ENCODE measurements at places on chromosomes 16 and 17.

GRCh38 chr17:55348749-55349354 lies 72.8 kb downstream of the MMD start:
- DNase-seq: no peak

GRCh38 chr17:77441940-77442339 lies 301.2 kb downstream of the SEC14L1 start:
- DNase-seq: no peak

GRCh38 chr16:80903616-80904015 lies 99.2 kb upstream of the CDYL2 start:
- DNase-seq: no peak

GRCh38 chr16:20830372-20830771 lies 24.0 kb downstream of the REXO5 start:
- no peak for DNase-seq

GRCh38 chr17:4549781-4550533 lies 5.2 kb downstream of the MYBBP1A start:
- DNase-seq: no peak

- DNase-seq: no peak
These were observed 98.7 kb upstream of the NACA2 start for GRCh38 chr17:61689610-61690180.

DNA sequence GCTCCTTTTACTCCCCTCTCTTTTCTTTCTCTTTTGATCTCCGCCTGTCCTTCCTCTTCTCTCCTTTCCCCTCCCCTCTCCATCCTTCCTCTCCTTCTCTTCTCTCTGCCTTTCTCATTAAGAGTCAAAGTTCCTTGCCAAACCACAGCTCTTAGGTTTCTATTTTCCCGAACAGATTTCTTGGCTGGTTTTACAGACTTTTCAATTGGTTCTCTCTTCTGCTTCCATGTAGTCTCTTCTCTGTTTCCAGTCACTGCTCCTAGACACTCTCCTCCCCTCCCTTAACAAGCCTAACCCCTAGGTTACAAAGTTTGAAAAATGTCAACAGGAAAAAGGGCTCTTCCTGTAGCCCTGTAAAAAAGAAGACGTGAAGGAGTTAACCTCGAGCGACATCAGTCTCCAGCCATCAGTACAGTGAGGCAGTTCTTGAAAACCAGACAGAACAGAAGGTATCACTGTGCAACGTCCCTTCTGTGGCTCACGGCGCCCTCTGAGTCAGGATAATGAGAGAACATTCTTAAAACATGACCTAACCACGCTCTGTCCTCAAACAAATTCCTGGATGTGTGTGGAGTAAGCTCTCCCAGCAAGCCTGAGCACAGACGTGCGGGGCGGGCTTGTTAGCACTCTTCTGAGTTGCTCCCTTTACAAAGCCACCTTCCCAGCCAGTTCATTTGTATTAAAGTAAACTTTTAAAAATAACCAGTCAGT lies 11.6 kb upstream of the MARCHF10 start:
- DNase-seq: no peak

DNA sequence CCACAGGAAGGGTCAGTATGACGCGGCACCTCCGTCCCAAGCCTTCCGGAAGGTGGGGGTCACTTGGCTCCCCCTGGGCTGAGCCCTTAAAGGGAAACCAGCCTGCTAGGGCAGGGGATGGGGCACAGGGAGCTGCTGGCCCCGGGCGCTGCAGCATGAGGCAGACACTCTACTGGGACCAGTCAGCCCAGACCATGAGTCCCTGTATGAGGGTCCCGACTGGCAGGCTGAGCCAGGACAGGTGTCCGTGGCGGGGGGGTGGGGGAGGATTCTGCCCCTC lies 43.4 kb upstream of the ZC3H18 start:
- DNase-seq: no peak

DNA sequence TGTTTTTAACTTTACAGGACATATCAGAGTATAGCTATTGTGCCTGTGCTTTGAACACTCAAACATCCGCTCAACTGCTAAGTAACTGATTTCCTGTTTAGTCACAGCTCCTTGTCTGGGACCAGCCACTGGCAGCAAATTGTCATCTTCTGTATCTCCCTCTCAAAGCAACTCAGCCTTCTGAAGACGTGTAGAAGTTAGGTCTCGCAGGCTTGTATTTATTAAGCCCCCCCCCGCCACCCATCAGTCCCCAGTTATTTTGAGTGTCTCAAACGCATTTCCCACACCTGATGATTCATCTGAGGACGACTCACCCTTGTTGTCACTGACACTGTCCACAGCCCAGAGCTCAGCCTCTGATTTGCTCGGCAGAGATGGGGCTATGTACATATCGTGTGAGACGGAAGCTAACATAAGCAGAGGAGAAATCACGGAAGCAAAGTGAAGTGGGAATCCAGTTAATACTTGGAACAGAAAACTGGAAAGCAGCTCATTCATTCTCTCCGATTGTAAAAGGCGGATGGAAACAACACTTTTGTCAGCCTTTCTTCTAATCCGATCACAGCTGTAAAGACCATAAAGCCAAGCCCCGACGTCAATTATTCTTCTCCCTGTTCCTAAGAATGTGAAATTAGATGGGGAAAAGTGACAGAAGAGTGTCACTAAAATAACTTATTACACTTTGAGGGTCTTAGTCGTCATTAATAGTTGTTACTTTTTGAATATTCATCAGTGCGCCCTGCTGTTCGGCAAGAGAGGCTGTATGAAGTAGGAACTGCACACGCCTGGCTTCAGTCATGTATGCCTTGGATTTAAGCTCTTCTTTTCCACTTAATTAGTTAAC lies 64.2 kb downstream of the PITPNC1 start:
- peak; percentile 57 for DNase-seq

- DNase-seq: no peak
These were observed 13.4 kb upstream of the CRISPLD2 start for GRCh38 chr16:84806256-84806889.

GRCh38 chr16:82368041-82368440 lies 198.0 kb upstream of the MPHOSPH6 start:
- DNase-seq: no peak

GRCh38 chr17:69060822-69061221 lies at the start of gene ABCA9:
ABCA9 (minus strand) TSS chr17:69060927; CDS start chr17:69051126, 9,801 bp downstream.
- no peak for DNase-seq

- no peak for DNase-seq
These were observed 581.0 kb upstream of the CDH11 start for GRCh38 chr16:65702707-65703402.

GRCh38 chr16:67181346-67181745 lies 2.4 kb downstream of the MATCAP1 start:
- DNase-seq: no peak

- DNase-seq: no peak
These were observed 239.4 kb downstream of the MRTFB start for GRCh38 chr16:14310519-14310991.

DNA sequence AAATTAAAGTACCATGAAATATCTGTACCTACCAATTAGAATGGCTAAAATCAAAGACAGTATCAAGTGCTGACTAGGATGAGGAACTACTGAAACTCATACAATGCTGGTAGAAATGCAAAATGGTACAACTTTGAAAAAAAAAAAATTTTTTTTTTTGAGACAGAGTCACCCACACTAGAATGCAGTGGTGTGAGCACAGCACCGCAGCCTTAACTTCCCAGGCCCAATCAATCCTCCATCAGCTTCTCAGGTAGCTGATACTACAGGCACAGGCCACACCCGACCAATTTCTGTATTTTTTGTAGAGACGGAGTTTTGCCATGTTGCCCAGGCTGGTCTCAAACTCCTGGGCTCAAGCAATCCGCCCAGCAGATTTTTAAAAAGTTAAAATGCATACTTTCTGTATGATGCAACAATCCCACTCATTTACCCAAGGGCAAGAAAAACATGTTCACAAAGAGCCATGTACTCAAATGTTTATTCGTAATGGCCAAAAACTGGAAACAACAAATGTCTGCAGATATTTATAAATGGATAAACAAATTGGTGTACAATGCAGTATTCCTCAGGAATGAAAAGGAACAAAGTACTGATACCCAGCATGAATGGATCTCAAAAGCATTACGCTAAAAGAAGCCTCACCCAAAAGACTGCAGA lies 8.7 kb downstream of the SMURF2 start:
- no peak for DNase-seq

- DNase-seq: no peak
These were observed 11.2 kb downstream of the PPY start for GRCh38 chr17:43931062-43931571.

- DNase-seq: no peak
These were observed 22.3 kb upstream of the SMPD3 start for GRCh38 chr16:68470461-68471150.

DNA sequence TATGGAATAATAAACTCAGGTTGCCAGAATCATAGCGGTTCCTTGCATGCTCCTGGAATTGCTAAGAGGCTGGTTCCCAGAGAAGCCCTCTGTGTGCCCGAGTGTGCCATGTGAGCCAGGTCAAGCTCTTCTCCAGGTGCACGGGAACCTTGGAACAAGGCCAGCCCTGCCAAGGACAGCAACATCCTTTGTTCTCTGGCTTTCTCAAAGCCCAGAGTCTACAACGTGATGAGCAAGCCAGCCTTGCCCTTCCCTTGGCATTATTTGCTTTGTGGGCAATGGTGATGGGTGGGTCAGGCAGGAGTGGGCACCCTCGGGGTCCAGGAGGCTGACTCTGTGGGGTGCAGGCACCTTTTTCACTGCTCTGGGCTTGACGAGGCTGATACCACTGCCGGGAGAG lies 14.2 kb upstream of the SEC14L1 start:
- no peak for DNase-seq

DNA sequence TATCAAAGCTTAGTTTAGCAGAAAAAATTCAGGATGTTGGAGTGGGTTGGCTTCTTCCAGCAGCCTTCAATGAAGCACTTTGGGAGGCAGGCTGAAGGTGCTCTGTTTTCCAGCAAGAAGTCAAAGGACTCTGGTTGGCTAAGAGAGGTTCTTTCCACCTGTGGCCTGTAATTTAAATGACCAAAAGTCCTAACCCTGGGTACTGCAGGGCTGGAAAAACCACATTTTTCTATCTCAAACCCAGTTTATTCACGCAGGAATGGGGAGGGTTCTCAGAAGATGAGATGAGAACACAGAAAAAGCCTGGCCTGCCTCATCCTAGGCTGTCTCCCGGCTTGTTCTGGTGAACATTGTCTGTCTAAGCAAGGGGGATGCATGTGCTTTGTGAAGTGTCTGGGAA lies 68.6 kb upstream of the ZFHX3 start:
- DNase-seq: no peak

GRCh38 chr17:64443086-64443760 lies 5.7 kb upstream of the MILR1 start:
- no peak for DNase-seq

- DNase-seq: no peak
These were observed 97.6 kb upstream of the CBX4 start for GRCh38 chr17:79936641-79937381.

DNA sequence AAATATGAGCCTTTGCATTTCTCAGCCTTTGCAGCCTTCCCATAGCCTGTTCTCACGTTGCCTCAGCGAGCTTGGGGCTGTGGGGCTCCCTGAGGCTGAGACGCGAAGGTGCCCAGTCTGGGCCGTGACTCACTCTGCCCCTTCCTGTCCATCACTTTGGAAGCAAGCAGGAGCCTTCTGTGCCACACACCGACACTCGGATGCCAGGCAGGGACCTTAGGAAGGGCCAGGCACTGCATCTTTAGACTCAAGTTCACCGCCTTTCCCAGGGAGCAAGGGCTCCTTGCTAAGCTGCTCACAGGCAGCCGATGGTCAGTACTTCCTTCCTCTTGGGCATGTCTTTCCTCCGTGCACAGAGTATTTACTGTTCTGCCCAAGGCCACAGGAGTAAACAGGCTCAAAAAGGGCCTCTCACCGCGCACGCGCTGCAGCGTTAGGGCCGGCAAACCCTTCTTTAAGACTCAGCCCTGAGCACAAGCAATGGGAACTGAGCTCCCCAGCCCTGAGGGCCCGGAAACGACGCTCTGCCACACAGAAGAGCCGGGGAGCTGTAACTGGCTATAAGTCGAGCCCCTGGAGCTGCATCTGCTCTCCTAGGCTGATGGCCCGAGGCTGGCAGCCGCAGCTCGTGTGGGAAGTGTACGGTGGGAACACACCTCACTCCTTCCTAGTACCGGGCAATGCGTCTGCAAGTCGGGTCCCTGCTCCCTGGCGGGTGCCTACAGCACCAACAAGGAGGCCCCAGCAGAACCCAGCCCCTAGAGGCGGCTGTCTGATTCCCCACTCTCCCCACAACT lies 7.2 kb downstream of the TIMM22 start:
- DNase-seq: no peak

DNA sequence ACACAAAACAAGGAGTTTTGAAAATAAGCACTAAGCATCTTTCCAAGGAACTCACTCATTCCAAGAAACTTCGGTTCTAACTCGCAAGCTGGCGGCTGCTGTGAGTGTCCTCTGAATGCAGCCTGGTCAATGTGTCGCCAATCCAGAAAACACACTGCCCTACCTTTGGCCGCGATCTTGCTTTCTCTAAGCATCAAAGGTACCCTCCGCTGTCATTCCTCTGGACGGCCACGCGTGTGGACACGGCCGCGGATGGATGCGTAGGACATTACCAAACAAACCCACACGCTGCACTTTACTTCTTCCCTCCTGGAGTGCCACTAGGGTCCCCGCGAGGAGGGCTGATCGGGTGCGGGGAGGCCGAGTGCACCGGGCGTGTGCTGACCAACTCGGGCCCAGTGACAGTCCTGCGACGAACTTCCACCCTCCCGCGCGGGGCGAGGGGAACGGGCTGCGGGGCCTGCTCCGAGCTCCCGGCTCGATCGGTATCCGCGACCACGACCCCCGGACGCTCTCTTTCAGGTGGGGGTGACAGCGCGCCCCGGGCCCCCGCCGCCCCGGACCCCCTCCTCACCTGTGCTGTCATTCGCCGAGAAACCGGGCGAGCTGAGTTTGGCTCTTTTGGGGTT lies 1.1 kb downstream of the CREBBP start:
- no peak for DNase-seq

DNA sequence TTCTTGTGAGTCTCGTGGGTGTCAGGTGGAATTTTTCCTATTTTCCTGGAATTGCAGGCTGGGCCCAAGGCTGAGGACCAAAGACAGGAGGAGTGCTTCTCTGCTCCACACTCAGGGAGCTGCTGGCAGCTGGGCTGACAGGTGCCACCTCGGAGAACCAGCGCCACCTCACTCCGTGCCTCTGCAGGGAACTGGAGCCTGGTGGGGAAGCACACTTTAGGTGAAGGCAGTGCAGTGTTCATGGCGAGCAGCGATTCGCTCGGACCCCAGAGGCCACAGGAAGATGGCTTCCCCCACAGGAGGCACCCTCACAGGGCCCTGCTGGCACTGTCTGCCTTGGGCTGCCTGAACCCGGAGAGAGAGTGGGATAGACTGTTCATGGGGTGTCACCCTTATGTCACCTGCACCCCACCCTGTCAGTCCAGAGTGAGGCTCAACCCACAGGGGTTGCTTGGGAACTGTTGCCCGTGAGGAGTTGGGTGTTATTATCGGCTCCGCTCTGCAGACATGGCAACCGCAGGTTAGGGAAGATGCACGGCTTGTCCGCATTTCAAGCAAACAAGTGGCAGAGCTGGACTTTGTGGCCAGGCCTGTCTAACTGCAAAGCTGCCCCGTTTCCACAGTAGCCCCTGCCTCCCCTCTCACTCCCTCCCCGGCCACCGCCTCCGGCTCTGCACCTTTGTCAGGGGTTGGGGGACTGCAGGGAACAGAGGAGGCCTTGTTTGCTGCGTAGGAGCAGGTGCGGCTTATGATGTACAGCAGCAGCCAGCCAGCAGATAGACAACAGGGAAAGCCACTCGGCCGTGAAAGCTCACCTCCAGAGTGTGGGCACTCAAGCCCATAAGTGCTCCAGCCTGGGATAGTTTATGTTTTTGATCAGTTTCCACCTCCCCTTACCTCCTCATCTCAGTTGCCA lies 15.5 kb downstream of the TBC1D24 start:
- no peak for DNase-seq

- no peak for DNase-seq
These were observed 18.6 kb downstream of the GRIN2C start for GRCh38 chr17:74840989-74841666.
